ENCODE measurements at places on chromosomes 5 and 9. TPM values are rescaled to one million over a fixed set of nuclear protein-coding genes. Genes with fewer than 3 reads are reported as not detected.
A peak's percentile ranks its signal among the peaks of the same experiment; 100 is the strongest.

The BHMT gene
- total RNA-seq: not detected

GRCh38 chr9:101727612-101728524 lies 10.6 kb downstream of the GRIN3A start:
- DNase-seq: peak; percentile 15

GRCh38 chr9:84027201-84027600 lies 46.6 kb downstream of the RMI1 start:
- DNase-seq: no peak

- DNase-seq: no peak
These were observed 461.1 kb downstream of the ACTL7B start for GRCh38 chr9:108394726-108395125.

DNA sequence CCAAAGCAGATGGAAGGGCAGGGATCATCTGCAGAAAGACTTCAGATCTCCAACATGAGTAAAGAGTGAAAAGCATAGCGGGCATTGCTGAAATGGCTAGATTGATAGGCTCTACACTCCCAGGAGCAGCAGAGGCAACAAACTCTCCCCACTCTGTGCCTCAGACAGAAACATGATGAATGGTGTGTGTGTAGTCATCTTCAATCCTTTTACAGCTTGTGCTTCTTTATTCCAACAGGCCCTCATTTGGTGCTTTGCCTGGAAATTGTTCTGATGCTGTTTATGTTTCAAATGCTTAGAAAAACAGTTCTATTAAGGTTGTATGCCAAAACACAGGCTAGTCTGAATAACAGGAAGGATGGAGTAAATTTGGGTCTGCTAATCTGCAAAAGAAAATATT lies 176.2 kb downstream of the DMRTA1 start:
- DNase-seq: no peak

DNA sequence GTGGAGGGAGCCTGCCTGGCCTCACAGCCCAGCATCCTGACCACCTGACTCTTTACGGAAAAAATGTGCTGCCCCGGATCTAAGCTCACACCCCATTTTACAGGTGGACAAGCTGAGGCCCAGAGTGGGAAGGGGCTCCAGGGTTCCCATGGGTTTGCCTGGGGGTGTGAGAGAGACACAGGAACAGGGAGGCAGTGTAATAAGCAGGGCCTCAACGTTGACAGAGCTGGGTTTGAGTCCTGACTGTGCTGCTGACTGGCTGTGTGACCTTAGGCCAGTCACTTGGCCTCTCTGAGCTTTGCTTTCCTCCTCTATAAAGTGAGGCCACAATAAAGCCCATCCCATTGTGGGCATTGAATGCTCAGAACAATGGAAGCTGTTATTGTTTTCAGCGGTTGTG lies 73.7 kb downstream of the HMCN2 start:
- DNase-seq: no peak

DNA sequence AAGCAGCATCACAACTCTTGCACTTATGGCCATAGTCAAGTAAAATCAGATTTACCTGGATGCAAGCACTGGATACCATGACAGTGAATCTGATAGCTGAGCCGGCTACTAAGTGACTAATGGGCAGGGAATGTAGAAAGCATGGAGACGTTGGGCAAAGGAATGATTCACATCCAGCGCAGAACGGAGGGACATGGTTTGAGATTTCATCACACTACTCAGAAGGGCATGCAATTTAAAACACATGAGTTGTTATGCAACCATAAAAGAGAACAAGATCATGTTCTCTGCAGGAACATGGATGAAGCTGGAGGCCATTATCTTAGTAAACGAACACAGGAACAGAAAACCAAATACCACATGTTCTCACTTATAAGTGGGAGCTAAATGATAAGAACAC lies 169.1 kb upstream of the PIK3R1 start:
- DNase-seq: no peak

GRCh38 chr5:9288234-9288633 lies 257.6 kb downstream of the SEMA5A start:
- no peak for DNase-seq
